ENCODE measurements at places on chromosomes 5 and 9.

DNA sequence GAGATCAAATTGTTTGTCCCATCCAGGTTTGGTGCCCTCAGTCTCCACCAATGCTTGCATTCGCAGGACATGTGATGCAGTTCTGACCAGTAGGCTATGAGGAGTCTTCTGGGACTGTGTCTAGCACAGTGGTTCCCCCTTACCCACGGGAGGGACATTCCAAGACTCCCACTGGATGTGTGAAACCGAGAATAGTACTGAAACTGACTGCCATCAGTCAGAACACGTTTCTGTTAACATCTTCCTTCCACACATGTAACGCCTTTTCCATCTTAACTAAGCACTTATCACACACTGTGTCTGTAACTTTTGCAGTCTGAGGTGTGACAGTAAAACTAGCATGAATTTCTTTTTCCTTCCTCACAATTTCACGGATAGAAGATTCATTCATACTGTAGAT lies 74.7 kb downstream of the PTTG1 start:
- no peaks in the 10 kb centered on the region for H3K36me3 ChIP-seq
- H3K27ac ChIP-seq, result no peak overlapping the region
- no peak overlapping the region for H3K4me3 ChIP-seq
- H3K4me1 ChIP-seq, result no peaks in the 10 kb centered on the region
- DNase-seq, result no peak

- no peaks in the 10 kb centered on the region for H3K27me3 ChIP-seq
- no peak for DNase-seq
- H3K36me3 ChIP-seq, result no peaks in the 10 kb centered on the region
- H3K4me1 ChIP-seq, result no peaks in the 10 kb centered on the region
Measured at GRCh38 chr9:135077497-135078200, 9.8 kb upstream of the OLFM1 start.

DNA sequence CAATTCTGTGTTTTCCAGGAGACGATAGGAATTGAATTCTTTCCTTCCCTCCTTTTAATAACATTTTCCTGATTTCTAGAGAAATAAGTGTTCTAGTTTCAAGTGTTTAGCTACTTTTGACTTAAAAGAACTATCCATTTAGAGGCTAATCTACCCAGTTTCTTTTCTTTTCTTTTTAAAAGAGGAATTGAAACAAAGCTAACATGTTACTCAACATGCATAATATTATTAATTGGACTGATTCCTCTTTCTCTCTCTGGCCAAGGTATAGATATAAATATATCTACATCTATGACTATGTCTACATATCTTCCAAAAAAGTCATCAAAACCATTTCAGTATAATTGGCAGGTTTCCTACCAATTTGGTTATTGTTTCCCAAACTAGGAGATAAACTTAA lies 309.8 kb downstream of the TRPM3 start:
- no peaks in the 10 kb centered on the region for H3K36me3 ChIP-seq
- H3K27me3 ChIP-seq, result no peaks in the 10 kb centered on the region
- no peak overlapping the region for H3K4me3 ChIP-seq
- no peak overlapping the region for H3K27ac ChIP-seq
- H3K4me1 ChIP-seq, result no peaks in the 10 kb centered on the region

- DNase-seq, result no peak
- H3K36me3 ChIP-seq, result peaks cover 46% of the 10 kb centered on the region
- no peaks in the 10 kb centered on the region for H3K27me3 ChIP-seq
- H3K4me1 ChIP-seq, result no peaks in the 10 kb centered on the region
- peak overlapping the region; percentile 36 for H3K27ac ChIP-seq
Measured at GRCh38 chr5:173165177-173166016, 21.1 kb downstream of the BNIP1 start.

Data from psoas muscle (tissue), 8 donors.